NCI-H1417 treated with DMSO at 0.1 percent for 48 hours (cell line): ENCODE measurements at places on chromosomes 16 and 17.

- DNase-seq = no peak
Measured at GRCh38 chr17:11852912-11853311, 144.4 kb downstream of the ZNF18 start.

GRCh38 chr16:71348262-71349085 is 10.0 kb upstream of the CALB2 start:
- no peak for DNase-seq

DNA sequence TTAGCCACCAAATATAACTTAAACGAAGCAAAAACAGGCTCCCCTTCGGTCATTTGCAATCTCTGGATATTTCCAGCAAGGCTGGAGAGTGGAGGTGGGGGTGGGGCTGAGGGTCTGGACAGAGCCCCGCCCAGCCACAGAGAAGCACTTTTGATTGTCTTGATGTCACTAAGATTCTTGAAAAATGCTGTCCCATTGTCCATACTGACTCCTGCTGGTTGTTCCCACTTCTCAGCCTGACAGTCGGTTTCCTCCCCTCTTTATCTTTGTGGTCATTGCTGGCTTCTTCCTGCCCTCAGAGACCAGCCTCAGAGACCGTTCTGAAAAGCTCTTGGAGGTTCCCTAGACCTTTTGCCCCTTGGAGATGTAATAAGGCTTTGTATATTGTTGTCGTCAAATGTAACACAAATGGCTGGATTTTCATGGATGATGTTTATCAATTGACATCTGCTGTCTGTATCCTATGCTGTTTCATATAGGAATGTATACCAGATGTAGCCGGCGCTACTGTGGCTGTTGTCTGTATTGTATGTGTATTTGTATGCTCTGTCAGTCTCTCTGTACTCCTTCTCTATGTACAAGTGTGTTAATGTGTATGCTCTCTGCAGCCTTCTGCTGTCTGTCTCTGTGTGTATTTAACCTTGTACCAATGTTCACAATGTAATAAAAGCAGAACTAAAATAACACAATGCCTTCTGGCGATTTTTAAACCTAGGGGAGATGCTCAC is 94.8 kb upstream of the DNAH9 start:
- no peak for DNase-seq

- no peak for DNase-seq
Measured at GRCh38 chr17:67751101-67752074, 33.7 kb downstream of the NOL11 start.

GRCh38 chr16:84751241-84751640 is 51.4 kb downstream of the USP10 start:
- DNase-seq = no peak

DNA sequence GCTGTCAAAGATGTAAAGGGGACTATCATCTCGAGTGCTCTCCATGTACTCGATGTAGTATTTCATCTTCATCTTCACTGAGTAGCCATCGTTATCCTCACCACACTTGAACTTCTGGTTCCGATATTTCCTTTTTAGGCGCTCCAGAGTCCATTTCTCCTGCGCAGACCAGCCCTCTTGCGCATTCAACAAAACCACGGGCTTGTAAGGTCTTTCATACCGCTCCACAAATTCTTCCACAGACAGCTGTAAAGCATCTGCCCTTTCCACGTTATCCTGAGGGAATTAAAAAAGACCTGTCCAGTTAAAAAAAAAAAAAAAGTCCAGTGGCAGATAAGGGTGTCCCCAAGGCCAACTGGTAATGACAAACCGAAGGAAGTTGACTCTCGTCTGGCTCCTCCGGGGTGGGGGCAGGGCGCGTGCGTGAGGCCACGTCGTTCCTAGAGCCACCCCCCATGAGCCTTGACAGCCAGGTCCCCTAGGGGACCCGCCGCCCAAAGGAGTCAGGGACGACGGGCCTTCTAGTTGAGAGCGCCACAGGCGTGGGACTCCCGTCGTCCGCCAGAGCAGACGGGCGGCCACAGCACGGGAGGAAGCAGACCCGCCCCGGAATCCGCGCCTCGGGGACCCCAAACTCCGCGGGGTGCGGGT is 701 bp downstream of the JMJD6 start:
- DNase-seq = no peak

DNA sequence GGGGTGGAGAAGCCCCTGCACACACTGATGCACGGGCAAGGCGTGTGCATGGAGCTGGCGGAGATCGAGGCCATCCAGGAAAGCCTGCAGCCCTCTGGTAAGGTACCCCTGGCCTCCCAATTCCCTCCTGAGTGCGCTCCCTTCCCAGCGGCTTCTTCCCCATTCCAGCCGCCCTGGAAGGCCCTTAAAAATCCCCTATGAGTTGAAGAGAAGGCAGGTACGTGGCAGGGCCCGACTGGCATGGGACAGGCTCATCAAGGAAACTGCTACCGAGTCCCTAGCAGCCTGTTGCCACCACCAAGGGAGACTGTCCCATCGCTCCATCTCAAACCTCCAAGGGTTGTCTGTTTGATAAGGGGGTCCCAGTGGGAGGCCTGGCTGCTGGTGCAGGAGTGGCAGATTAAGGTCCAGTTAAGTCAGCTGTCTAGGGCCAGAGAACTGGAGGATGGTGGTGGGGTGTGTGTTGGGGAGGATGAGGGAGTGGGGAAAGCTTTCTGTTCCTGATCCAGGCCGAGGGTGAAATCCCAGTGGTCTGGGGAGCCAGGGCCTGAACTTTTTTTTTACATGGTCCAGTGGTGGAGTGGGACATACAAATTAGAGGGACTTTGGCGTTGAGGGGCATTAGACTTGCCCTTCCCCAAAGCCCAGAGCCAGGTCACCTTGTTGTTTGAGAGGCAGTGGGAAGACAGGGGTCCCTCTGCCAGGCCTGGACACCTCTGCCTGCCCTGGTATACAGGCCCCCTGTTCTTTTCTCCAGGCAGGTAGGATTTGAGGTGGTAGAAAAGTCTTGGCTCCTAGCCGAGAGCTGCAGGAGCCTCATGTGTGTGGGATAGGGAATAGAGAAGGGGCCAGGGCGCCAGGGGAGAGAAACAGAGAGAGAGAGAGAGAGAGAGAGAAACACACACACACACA is 994 bp downstream of the IGFBP4 start:
- no peak for DNase-seq

DNA sequence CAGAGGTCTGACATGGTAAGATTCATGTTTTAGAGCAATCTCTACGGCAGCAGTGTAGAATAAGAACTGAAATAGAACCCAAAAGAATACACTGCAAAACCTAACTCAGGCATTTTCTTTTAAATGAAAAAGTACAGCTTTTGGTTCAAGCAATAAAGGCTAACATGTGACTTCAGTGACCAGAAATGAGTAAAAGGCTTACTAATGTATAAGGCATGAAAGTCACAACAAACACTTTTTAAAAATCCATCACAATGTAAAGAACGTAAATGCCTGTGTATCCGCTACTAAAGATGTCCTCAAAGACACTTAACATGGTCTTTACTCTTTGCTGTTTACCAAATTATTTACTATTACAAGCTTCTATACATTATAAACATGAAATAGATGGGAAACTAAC is 16.6 kb downstream of the KIAA0753 start:
- no peak for DNase-seq

- DNase-seq = no peak
Measured at GRCh38 chr17:15354256-15354655, 12.9 kb upstream of the TEKT3 start.

DNA sequence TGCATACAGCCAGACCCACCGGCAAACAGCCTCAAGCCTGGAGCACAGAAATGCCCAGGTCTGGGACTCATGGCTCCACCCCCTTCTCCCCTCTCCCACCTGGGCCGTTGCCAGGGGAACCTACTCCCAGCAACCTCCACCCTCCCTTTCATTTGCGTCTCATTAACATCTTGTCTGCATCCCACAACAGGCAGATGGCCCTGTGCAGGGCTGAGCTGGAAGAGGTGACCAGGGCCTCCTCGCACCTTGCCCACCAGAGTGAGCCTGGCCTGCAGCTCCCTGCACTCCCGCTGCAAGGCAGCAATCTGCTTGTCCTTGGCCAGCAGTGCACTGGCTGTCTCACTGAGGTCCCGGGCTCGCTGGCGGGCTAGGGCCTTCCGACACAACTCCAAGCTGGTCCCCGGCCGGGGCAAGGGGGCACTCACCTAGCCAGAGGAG is 3.3 kb downstream of the TSPOAP1 start:
- DNase-seq = no peak
